ENCODE measurements at places on chromosomes 5 and 9. TPM values are rescaled to one million over a fixed set of nuclear protein-coding genes. Genes with fewer than 3 reads are reported as not detected.

The KIF24 gene
- 0.46 TPM for polyA plus RNA-seq

- no peak for DNase-seq
Observed at GRCh38 chr9:6655036-6655435, 9.5 kb upstream of the GLDC start.

GRCh38 chr5:159518371-159518770 lies 188.1 kb upstream of the IL12B start:
- DNase-seq, result no peak

- DNase-seq, result no peak
Observed at GRCh38 chr9:38299856-38300255, 92.6 kb upstream of the ALDH1B1 start.

DNA sequence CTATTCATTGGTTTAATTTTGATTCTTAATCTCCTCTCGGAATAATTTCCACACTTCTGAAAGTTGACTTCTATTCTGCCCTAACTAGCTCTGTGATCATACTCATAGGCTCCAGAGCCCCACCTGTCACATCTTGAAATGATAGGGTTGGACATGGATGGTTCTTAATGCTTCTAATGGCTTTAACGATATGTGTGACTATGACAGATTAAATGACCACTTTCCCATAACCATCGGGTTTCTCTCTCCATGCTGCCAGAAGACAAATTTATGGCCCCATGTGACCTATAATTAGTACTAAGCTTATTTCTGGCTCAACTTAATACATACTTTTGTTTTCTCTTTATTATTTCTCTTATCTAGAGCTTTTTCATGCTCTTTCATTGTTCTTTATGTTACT lies 251.1 kb upstream of the TUT7 start:
- DNase-seq, result no peak

The PLPP7 gene
- 1.7 TPM for polyA plus RNA-seq

DNA sequence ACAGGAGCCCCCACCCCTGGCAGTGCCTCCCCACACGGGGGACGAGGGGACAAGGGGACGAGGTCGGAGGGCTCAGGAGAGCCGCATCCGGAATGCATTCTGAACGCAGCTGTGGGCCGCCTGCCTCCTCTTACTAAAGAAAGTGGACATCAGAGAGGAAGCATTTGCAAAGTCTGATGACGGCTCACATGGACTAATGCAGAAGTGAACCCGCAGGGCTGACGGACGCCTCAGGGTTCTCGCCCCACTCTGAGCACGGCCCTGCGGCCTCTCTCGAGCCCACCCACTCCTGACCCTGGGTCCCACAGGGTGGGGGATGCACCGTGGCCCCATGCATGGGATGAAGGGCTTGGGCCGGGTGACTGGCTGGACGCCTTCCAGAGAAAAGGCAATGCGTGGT lies 5.9 kb downstream of the LPCAT1 start:
- DNase-seq, result peak; percentile 23

Measured in stomach (tissue), 19 donors.